ENCODE measurements at places on chromosomes 12 and 14. TPM values are rescaled to one million over a fixed set of nuclear protein-coding genes. Genes with fewer than 3 reads are reported as not detected.
A peak's percentile ranks its signal among the peaks of the same experiment; 100 is the strongest.

DNA sequence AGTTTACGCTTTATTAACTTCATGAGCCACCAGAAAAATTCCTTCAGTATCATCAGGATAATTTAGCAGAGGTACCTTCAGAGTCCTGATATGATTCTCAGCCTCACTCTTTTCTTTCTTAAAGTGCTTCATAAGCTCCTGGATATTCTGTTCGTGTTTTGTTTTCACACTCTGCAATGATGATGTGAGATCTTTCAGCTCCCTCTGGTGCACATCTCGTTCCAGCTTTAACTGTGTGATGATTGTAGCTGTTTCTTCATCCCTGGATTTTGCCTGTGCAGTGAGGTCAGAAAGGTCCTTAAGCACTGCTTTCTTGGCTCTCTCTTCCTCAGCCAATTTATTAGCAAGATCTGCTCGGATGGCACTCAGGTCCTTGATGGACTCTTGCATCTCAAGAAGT, 156.7 kb downstream of the CEP128 start:
- DNase-seq = peak; percentile 27

LIN7A gene
- polyA plus RNA-seq = 5.2 TPM

PAX9 gene
- 0.24 TPM for polyA plus RNA-seq

DNA sequence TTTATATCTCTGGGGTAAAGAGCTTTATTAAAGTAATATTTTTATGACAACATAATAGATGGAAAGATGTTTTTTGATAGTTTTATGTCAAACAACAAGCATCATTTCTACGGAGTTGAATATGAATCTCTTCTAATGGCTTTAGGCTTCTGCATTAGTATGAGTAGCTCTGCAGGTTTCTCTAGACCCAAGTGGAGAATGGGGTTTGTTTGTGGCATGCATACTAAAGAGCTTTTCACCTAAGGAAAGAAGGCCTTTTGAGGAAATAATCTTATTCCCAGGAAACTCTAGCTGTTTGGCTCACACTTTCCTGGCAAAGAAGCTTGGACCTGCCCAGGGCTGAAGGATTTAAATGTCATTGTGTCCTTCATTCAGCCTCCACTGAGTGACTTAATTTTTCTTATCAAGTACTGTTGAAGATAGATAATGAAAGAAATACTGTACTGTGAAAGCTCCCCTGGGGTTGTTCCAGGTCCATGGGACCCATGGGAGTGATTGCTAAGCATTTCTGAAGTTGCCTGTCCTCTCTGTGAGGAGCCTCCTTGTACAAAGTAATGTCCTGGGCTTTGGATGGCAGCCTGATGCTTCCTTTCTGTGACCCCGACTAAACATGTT, 469.3 kb downstream of the LRIG3 start:
- no peak for DNase-seq

DNA sequence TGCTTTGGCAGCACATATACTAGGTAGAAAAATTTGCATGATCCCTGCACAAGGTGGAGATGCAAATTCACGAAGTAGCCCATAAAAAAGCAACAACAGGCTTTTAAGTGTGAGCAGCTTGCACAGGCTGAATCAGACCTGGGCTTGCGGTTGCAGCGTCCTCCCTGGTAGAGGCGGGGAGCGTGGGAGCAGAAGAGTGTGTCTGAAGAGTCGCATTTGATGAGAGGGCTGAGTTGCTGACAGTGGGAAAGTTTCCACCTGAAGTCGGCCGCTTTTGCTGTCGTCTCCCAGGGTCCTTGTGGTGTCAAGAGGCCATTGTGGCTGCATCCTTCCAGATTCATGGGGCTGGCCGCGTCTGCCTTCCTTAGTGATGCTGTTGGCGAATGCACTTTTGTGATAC, 6.2 kb downstream of the AACS start:
- DNase-seq = no peak

DNA sequence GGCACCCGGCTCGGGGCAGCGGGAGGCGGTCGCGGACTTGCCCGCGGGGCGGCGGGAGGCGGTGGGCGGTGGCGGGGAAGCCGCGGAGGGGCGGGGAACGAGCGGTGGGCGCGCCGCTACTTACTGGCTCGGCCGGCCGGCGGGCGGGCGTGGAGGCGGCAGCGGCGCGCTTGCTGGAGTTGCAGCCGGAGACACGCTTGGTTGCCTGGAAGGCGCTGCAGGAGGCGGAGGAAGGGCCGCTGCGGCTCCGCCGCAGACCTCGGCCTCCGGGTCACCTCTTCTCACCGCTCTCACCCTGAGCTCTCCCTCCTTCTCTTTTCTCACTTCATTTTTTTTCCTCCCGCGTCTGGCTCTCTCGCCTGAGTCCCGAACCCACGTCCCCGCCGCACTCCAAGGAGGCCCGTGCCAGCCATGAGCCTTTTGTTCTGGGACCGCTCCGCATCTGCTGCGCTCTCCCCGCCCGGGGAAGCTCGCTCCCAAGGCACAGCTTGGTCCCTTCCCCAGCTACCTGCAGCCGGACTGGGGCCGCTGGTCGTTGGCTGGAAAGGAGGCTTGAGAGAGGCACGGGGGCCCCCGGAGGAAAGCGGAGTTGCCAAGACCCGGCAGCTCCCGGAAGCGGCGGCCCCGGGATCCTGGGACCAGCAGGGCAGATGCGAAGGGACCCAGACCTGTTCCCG, 592 bp upstream of the KCNK10 start:
- DNase-seq = peak; percentile 51

- peak; percentile 18 for DNase-seq
These were observed 425.6 kb downstream of the NRXN3 start for GRCh38 chr14:78595797-78596196.
